ENCODE measurements at places on chromosomes 2 and 18.

DNA sequence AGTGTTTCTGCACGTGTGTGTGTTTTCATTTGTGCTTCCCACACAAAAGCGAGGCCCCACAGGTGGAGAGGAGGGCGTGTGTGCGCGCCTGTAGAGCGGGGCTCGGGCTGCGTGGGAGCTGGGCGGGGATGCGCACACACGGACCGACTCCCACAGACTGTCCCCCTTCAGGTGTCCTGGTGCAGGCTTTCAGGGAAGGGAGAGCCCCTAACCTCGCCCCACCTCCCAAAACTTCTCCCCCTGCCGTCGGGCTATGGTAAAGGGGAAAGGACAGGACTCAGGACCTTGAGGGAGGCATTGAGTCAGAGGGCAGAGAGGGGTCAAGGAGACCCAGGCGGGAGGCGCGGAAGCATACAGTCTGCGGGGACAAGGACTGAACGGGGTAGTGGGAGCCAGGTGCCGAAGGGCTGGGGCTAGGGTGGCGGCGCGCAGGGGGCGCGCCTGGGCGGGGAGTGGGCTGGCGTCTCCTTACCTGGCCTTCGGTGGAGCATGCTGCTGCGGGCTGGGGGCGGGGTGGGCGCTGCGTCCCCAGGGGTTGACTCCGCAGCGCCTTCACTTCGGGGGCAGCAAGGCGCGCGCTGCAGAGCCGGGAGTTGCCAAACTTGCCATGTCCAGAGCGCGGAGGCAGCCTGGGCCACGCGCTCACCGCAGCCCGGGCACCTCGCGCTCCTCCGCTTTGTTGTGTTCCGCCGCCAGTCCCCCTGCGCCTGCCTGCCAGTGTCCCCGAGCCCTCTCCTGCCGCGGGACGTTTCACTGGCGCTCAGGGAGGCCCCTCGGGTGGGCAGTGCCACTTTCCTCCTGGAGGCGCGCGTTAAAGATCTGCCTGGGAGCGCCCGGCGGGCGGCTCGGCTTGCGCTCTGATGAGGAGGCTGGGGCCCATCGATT, 302.0 kb downstream of the NCKAP5 start:
- no peak for DNase-seq

- no peak for DNase-seq
These were observed 762.3 kb downstream of the DCDC2C start for GRCh38 chr2:4465671-4466070.

- DNase-seq, result no peak
These were observed 25.3 kb downstream of the MYO1B start for GRCh38 chr2:191270306-191271161.

GRCh38 chr2:119259296-119259860, 35.7 kb downstream of the STEAP3 start:
- DNase-seq, result no peak

GRCh38 chr2:121185571-121186074, 99.4 kb downstream of the TFCP2L1 start:
- no peak for DNase-seq

GRCh38 chr18:44393406-44393805, 287.3 kb upstream of the SETBP1 start:
- no peak for DNase-seq

GRCh38 chr2:126674075-126674744, 18.3 kb downstream of the GYPC start:
- no peak for DNase-seq

- DNase-seq, result no peak
These were observed 38.7 kb downstream of the SCG2 start for GRCh38 chr2:223563462-223563861.

- no peak for DNase-seq
These were observed 37.9 kb downstream of the EHD3 start for GRCh38 chr2:31271851-31272267.

- no peak for DNase-seq
These were observed 114.7 kb upstream of the DOCK10 start for GRCh38 chr2:225156853-225157451.

- no peak for DNase-seq
These were observed 19.7 kb downstream of the CABLES1 start for GRCh38 chr18:23154823-23155500.
